ENCODE measurements at places on chromosomes 2 and 18.

- DNase-seq = no peak
Observed at GRCh38 chr18:77046409-77046808, 86.2 kb downstream of the MBP start.

- no peak for DNase-seq
Observed at GRCh38 chr2:47056374-47056773, 98.7 kb downstream of the STPG4 start.

DNA sequence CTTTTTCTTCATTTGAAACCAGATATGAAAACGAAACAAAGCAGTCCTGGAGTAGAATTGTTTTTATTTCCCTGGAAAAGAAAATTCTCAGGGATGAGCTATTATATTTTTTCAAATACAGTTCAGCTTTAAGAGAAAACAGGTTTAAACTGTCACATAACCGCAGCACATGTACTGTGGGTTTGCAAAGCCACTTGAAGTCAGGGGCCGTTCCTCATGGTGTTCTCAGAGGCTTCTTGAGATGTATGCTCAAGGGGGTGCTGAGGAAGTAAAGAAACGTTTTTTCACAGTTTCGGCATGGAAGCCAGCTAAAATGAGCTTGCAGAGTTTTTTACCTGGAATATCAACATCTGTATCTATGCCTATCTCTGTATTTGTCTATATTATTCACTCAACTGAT is 225.3 kb downstream of the MC4R start:
- peak; percentile 48 for DNase-seq

- DNase-seq = no peak
Observed at GRCh38 chr2:100416397-100416934, 1.0 kb downstream of the CHST10 start.

- DNase-seq = no peak
Observed at GRCh38 chr2:49237867-49238603, 83.7 kb upstream of the FSHR start.

GRCh38 chr2:200128296-200128695 is 172.9 kb downstream of the MAIP1 start:
- no peak for DNase-seq

DNA sequence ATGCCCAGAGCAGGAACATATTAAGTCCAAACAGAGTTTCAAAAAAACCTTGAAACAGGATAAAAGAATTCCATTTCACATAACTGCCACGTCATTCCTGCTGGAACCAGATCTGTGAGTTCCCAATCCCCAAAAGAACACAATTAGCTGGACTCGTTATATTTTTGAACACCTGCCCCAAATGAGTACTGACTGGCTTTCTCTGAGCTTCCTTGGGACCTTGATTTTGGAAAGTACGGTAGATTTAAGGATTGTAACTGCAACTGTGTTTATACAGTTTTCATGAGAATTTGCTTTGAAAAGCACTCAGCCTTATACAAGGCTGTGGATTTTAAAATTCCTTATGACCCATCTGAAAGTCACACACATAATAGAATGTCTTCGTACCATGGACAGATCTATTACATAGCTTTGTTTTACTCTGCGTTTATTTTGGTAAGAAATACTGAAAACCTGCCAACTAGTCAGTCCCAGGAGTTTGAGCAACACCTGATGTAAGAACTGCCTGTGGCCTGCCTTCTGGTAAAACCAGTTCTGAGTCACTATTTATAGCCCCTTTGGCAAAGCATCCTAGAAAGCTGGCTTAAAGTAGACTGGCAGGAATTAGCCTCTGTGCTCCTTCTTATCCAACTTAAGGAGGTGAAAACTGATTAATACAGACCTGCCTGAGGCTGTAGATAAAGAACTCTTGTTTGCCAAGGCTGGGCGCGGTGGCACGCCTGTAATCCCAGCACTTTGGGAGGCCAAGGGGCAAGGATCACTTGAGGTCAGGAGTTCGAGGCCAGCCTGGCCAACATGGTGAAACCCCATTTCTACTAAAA is 48.1 kb downstream of the MERTK start:
- DNase-seq = peak; percentile 22

DNA sequence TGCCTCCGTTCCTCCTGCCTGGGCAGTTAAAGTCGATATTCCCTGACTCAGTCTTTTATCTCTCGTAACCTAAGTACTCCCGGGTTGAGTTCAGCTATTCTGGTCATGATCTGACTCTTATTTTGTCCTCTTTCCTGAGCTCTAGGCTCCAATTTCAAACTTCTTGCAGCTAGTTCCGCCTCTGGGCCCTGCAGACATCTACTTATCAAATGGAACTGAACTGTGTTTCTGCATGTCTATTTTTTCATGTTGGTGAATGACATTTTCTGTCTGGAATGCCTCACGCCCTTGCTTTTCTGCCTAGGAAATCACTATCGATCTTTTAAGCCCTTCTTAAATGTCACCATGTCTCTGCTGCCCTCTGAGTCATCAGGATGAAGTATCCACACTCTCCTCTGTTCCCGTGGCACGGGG is 101.5 kb downstream of the VAPA start:
- no peak for DNase-seq

DNA sequence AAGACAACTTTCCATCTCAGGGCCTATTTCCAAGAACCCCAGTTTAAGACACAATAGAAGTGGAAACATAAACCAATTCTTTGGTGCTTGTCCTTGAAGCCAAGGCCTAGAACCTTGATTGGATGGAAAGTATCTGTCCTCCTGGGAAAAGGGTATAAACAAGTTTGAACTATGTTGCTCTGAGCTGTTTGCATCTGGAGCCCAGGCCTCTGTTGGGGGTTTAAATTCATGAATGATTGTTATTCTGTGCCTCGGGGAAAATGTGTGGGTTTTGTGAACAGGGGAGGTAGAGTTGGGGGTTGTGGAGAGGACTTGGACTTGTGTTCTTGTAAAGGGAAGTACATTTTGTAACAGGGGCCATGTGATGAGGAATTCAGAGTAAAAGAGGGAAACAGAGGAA is 406.1 kb downstream of the SLC4A3 start:
- no peak for DNase-seq

GRCh38 chr2:230685178-230685577 is 27.5 kb upstream of the CAB39 start:
- DNase-seq = peak; percentile 71

DNA sequence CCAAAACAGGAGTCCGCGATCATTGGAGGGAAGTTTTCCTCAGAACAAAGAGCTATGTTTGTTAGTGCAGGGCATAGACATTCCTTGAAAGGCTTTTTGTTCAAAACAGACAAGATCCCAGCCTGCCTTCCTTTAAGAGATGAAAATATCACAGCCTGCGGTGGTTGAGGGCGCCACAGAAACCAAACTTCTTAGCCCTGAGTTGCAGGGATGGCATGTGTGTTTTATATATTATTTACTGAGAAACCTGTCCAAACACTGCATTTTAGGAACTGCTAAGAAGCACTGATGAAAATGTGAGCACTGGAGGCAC is 57.5 kb upstream of the TMEM178A start:
- DNase-seq = no peak

DNA sequence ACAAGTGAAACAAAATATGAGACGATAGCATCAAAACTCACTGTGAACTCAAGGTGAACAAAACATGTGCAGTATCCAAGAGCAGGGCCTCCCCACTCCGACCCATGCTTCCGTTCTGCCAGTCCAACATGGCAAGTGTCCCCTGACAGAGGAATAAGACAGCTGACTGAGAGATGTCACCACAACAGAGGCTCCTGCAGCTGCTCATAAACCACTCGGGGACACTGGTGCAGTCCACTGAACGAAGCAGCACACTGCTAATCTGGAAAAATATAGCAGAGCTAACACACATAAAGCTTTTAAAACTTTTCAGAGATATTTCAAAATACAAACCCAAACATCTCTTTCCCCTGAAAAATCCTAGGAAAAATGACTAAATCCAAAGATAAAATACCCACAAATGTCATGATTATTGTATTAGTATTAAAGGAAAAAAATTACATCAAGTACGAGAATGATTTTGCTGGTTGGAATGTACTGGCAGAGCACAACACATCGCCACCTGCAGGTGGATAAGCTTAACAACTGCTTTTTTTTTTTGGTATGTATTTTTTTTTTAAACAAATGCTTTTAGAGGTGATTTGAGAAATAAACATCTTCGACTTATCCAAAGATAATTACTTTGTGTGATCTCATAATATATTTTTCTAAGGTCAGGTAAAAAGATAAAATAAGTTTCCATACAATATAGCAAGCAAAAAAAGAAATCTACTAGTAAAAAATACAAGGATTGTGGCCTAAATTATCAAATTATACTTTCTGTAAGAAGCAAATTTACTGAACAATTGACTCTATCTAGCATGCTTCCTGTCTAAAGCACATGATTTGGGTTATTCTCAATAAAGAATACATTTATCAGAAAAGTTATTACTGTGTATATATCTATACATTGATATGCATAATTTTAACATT is 18.6 kb downstream of the THADA start:
- peak; percentile 18 for DNase-seq

GRCh38 chr18:28904789-28905364 is 727.9 kb upstream of the CDH2 start:
- no peak for DNase-seq

DNA sequence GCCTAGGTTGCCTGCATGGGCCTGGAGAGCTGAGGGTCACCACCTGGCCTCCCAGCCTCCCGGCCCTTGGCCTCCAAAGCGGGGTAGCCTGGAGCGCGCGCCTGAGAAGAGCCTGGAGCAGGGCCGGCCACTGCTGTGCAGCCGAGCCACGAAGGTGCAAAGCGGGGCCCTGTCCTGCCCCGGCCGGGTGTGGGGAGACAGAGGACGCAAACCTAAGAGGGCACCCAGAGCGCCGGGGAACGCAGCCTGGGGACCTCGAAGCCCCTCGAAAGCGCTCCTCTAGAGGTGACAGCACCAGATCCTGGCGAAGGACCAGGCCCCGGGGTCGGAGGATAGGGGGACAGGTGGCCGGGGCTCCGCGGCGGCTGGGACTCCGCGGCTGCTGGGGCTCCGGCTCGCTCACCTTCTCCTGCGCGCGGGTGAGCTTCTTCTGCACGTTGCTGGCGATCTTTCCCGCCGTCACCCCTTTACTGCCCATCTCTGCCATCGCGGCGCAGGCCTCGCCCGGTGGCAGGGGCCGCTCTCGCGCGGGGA is 430 bp downstream of the BIN1 start:
- DNase-seq = no peak

- DNase-seq = no peak
Observed at GRCh38 chr18:52459890-52460289, 119.9 kb downstream of the DCC start.

DNA sequence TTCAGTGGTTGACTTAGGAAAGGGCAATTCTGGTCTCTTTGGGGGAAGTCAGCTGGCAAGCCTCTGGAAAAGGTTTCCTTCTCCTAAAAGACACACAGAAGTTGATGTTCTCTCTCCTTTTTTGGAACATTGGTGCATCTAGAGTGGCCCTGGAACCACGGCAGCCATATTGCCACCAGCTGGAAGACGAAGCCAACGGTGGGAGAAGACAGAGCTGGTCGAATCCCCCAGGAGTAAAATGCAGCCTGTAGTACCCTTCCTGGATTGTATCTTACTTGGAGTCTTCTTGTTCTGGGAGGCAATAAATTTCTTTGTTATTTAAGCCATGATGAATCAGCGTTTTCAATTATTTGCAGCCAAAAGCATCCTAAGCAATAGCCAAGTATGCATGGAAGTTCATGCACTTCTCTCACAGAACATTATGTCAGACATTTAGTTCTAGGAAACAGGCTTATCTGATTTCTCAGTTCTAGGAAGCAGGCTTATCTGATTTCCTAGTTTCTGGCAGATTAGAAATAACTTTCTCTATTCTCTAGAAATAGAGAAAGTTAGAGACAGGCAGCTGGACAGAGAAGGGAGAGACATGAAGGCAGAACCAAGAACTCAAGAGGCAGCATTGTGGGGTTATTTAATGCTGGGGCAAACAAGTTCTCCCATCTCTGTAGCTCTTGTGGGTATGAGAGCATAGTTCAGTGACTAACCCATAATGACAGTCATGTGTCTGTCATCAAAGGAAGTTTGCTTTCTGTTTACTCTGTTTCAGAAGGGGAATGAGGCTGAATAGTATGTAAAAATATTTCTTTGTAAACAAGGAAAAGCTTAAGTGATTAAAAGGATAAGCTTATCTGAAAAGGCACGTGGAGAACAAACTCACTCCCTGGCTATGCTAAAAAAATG is 40.5 kb upstream of the NABP1 start:
- no peak for DNase-seq

- no peak for DNase-seq
Observed at GRCh38 chr2:189631849-189632248, 29.4 kb upstream of the ASNSD1 start.

DNA sequence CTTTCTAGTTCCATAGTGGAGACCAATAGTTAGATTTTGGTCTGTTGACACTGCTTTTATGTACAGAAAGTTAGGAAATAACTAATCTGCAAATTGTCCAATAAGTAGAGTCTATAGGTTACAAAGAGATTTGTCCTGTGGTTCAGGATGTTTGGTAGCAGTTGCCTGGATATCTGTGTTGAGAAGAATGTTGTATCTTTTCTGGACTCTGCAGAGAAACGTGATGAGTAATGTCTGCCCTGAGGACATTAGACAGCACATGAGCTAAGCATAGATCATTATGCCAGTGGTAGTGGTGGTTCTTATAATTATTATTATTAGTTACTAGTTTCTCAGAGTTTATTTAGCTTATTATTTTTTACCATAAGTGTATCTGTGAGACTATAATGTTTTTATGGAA is 65.8 kb downstream of the ANKRD62 start:
- peak; percentile 16 for DNase-seq

DNA sequence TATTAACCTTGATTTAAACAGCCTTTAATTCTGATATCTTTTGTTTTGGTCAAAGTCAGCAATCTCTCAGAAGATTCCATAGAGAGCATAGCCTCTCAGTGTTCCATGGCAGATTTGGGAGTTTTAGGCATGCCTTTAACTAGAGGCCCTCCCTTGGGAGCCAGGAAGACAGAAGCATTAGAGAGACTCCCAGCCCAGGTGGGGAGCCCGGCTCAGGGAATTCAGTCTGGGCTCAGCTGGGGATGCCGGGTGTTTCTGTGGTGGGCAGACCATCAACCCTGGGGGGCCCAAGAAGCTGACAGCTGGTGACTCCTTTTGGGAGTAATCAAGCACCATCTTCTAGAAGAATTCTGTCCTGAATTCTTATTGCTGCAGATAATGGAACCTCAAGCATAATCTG is 99.7 kb upstream of the CELF4 start:
- DNase-seq = no peak

DNA sequence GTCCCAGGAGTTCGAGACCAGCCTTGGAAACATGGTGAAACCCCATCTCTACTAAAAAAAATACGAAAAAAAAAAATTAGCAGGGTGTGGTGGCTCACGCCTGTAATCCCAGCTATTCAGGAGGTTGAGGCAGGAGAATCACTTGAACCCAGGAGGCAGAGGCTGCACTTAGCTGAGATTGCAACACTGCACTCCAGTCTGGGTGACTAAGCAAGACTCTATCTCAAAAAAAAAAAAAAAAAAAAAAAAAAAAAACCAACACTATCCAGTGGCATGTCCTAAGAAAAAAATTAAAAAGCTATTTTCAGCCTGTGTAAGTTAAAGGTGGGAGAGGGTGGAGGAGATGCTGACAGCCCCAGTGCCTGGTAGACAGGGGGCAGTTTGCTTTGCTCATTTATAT is 32.2 kb upstream of the REL start:
- no peak for DNase-seq
